Stimulated activated CD4-positive, alpha-beta T cell treated with anti-CD3 and anti-CD28 coated beads, TNF-alpha, amount 100 ng/mL, for 4 hours (primary cell): ENCODE measurements at places on chromosomes 4 and X.

DNA sequence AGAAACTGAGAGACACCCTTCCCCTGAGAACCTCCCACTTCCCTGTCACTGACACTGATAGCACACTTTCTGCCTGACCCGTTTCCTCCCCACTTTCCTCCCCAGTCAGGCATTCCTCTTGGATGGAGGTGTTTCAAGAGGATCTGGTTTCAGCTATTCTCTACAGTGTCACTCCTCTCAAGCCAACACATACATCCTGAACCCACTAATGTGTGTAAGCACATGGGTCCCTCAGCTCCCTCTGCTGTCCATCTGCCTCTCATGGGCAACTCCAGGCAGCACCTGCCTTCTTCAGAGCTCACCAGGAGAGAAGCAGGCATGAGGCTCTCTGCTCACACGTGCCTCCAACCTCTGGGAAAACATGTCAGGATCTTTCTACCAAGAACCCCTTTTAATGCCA is 207.6 kb downstream of the NAF1 start:
- no peak for DNase-seq

- no peak for DNase-seq
Observed at GRCh38 chrX:20487227-20487626, 220.5 kb upstream of the RPS6KA3 start.

GRCh38 chrX:102517326-102517725 is 787 bp upstream of the TMSB15A start:
- no peak for DNase-seq

DNA sequence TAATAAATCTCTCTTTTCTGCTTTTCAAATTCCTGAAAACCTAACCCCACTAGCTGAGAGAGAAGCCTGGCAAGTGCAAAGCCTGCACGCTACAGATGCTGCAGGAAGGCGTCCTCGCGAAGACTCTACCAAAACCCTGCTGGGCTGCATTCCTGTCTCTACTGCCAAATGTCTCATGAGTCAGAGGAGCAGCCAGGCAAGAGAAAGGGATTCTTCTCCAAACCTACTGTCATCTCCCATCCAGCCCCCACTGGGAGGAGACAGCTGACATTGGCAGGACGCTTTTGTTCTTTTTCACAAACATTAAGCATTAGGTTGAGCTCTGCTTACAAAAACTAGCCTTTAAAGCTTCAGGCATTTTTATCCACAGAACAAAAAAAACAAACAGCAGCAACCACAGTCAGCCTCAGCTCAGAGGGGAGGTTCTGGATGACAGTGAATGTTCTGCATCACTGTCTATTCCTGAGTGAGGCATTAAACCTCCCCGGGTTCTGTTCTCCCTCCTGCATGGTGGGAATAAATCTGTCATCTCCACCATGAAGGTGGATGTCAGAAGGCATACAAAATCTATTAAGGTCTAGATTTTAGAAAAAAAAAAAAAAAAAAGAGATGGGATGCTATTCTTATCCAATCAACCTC is 18.0 kb downstream of the CRMP1 start:
- no peak for DNase-seq

DNA sequence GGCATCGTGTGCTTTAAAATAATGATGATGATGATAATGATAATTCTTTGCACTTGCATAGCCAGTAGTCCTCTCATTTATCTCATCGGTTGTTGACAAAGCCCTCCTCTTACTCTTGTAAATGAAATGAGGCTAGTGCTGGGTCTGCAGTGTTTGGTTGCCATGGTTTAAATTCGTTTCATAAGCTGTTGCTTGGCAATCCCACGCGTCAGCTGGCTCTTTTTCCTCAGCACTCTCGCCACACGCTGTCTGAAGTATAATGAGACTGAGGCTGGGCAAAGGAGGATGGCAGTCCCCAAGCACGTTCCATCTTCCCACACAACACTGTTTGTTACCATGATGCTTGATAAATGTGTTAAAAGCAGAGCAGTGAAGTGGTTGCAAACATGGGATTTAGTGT is 15.5 kb downstream of the PAGE4 start:
- no peak for DNase-seq

DNA sequence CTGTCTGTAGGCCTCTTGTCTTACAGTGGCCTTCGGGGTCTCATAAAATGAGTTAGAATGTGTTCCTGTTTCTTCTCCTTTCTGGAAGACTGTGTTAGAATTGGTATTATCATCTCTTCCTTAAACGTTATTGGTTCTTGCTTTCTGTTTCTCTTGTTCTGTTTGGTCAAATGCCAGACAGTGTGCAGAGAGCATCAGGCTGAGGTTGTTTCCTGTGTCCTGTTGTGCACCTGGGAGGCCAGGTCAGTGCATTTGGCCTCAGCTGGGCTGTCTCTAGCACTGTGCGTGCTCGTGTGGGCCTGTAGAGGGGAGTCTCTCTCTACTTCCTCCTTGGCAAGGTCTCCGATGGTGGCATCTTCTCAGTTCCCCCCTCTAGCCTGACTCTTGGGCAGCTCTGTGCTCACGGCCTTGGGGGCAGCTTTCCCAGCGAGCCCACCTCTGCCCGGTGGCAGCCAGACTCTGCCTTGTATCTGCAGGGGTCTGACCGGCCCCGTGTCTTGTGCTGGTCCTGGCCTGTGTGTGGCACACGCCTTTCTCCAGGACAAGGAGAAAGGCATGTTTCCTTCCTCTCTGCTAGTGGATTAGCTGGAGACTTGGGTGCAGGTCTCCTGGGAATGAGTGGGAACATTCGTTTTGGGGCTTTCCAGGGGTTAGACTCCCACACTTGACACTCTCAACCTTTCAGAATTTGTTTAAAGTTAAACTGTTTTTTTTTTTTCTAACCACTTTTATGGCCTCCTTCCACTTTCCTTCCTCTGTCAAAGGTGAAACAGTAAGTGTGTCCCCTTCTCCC is 62.3 kb downstream of the FAM193A start:
- no peak for DNase-seq

GRCh38 chr4:79682801-79683530 is 274.9 kb upstream of the GK2 start:
- DNase-seq: no peak

- DNase-seq: no peak
Observed at GRCh38 chr4:188781655-188782054, 642.4 kb downstream of the TRIML1 start.

DNA sequence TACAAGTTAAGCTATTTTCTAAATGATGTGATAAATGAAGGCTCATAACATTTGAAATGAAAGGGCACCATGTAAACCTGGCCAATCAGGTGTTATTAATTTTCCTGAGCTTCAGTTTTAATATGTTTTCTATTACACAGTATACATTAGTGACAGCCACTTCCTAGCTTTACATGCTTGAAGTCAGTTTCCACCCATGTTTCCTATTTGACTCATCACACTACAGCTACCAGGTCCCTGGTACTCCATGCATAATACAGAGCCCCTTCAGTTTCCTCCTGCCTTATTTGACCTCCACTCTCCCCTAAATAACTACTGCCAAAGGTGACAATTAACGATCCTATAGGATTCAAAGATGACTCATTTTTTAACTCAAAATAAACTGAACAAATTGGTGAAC is 18.3 kb downstream of the ZNF518B start:
- no peak for DNase-seq

GRCh38 chr4:74097116-74097515 is 1.9 kb downstream of the CXCL2 start:
- DNase-seq: no peak

- DNase-seq: no peak
Observed at GRCh38 chr4:55868581-55869090, 15.2 kb downstream of the EXOC1 start.

GRCh38 chrX:84709987-84710386 is 207.7 kb upstream of the HDX start:
- DNase-seq: no peak

- DNase-seq: no peak
Observed at GRCh38 chr4:7616193-7616592, 181.5 kb upstream of the PSAPL1 start.

GRCh38 chr4:23038626-23039491 is 346.1 kb downstream of the GBA3 start:
- DNase-seq: no peak

- no peak for DNase-seq
Observed at GRCh38 chrX:132532913-132533312, 44.1 kb upstream of the MBNL3 start.

DNA sequence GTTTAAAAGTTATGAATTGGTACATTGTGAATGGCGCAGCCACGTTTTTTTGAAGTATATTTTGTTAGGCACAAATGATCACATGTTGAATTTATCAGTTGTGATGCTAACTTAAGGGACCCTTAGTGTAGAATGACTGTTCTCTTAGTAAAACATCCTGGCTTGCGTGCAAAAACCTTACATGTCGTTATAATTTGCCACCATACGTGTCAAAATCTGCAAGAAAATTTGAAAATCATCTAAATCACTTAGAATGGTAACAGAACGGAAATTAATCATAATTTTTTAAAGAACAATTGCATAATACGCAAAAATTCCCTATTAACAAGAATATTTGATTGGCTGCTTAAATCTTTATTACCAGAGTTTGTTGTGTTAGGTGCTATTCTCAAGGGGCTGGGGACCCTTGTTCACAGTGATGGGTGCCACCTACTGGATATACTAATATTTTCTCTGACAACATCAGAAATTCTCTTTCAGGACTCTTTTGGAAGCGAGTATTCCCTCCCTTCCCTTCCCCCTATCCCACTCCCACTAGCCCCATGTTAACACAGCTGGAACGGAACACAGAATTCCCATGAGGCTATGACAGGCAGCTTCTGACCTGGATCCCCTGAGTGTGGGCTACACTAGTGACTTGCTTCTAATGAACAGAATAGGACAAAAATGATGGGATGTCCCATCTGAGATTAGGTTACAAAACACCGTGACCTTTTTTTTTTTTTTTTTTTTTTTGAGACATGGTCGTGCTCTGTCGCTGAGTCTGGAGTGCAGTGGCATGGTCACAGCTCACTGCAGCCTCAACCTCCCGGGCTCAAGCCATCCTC is 71.8 kb downstream of the SUPT20HL2 start:
- no peak for DNase-seq

GRCh38 chrX:39814391-39814790 is 283.4 kb downstream of the BCOR start:
- no peak for DNase-seq

- DNase-seq: no peak
Observed at GRCh38 chr4:183348706-183349659, 26.8 kb upstream of the CLDN24 start.

- no peak for DNase-seq
Observed at GRCh38 chrX:9171841-9172463, 138.0 kb upstream of the FAM9B start.

- no peak for DNase-seq
Observed at GRCh38 chr4:20645236-20645635, 55.0 kb upstream of the PACRGL start.

DNA sequence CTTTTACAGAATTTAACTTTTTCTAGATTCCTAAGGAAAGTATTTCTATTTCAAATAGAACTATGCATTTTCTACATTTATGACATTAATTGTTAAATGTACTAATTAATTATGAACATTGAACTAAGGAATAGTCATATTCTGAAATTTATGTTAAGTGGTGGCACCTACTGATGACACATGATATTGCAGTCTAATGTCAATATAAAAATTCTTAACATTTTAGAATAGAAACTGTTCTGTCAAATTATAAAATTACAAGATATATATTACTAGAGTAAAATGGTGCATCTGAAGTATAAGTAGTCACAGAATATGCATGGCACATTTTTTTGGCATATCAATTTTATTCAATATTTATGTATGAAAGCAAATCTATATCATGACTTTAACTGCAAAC is 40.2 kb upstream of the NDNF start:
- no peak for DNase-seq

- DNase-seq: no peak
Observed at GRCh38 chr4:19883841-19884240, 367.9 kb upstream of the SLIT2 start.

DNA sequence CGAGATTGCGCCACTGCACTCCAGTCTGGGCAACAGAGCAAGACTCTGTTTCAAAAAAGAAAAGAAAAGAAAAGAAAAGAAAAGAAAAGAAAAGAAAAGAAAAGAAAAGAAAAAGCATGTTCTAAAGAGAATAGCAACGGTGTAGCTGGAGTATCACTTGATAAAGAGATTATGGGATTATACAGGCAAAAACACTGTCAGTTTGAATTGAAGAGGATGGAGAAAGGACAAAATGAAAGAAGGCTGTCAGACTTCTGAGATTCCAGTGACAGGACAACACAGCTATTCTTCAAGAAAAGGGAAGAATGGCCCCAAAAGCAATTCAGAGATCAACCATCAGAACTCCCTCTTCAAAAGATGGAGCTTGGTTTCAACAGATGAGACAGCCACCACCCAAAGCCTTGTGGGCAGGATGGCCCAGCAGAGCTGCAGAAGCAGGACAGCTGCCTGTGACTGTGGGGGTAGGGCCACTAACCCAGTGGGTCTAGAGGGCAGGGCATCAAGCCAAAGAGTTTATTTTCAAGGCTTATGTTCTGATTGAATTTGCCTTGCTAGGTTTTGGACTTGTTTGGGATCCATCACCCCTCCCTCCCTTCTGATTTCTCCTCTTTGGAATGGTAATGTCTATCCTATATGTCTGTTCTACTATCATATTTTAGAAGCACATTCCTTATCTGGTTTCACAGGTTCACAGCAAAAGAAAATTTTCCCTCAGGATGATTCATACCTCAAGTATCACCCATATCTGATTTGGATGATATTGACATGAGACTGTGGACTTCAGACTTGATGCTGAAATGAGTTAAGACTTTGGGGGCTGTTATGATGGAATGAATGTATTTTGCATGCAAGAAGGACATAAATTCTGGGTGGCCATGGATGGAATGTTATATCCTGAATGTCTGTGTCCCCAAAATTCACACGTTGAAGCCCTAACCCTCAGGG is 17.5 kb downstream of the RFC1 start:
- no peak for DNase-seq

DNA sequence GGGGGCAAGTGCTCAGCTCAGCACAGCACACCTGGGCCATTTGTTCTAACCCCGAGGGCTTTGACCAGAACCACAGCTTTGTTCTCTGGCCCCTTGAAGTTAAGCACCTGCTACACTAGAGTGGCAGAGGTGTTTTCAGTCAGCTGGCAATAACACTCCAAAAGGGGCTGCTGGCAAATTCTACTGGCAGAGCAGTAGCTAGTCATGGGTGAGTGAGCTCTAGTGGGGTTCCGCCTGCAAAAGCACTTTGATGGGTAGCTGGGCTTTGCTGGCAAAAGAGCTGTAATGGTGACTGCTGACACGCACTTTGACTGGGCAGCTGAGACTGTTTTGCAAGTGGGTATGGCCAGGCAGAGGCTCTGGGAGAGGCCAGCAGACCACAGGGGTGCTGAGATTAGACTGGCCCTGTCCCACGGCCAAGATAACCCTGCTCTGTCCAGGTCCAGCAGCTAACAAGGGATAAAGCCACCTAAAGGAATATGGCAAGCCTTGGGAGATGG is 65.2 kb upstream of the TENT5D start:
- DNase-seq: no peak

DNA sequence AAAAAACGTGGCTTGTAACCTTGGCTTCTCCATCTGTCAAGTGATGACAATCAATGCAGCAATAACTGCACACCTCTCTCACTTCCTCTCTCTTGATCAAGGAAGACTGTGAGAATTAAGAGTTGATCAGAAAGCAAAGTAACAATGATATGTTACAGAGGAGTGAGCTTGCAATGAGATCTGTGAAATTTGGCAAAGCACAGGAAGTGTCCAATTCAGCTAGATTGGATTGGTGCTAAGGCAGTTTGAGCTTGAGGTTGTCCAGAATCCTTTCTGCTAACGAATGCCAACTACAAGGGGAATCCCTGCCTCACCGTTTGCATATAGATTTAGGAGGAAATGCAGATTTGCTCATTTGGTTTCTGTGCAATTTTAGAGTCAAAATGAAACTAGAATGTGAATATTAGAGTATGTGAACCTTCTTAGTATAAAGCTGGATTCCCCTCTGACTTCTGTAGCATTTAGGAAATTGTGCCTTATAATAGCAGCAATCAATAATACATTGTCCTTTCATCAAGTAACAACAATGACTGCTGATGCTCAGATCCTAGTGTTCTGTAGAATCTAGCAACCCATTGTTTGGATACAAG is 346.4 kb downstream of the PTTG2 start:
- no peak for DNase-seq
